Left renal cortex interstitium (tissue), 4 donors: ENCODE measurements at places on chromosomes 12 and 14.

DNA sequence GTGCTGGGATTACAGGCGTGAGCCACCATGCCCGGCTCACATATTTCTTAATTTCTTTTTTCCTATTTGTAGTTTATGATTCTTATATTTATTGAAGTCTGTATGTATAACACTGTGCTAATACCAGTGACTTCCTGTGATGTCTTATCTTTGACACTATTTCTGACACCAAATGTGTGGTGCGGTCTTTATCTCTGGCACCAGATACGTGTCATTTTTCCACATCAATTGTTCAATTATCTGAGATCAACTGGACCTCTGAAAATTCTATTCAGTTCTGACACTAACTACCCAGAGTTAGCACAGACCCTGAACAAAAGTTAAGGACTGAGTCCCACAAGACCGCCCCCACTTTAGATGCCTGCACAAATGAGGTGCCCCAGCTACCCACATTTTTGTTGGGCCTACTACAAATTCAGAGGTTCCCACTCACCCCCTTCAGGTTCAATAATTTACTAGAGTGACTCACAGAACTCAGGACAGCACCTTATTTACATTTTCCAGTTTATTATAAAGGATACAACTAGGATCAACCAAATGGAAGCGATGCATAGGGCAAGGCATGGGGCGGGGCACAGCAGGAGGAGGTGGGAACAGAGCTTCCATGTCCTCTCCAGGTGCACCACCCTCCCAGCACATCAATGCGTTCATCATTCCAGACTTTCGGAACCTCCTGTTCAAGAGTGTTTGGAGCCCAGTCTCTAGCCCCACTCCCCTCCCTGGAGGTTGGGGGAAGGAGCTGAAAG, 11.6 kb upstream of the SRSF9 start:
- no peak for DNase-seq

DNA sequence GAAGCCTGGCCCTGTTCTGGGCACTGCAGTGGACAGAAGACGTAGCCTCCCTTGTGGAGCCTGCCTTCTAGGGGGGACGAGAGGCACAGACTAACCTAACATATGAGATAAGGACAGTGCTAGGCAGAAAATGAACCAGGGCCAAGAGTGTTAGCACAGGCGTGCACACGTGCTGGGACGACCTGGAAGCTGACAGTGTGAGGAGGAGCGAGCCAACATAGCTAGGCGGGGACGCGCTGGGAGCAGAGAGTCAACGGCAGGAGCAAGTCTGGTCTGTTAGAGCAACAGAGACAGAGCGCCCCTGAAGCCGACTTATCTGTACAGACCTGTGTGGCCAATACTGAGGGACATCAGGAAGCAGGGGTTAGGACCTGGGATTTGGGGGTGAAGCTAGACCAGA, 8.0 kb downstream of the PXMP2 start:
- no peak for DNase-seq

DNA sequence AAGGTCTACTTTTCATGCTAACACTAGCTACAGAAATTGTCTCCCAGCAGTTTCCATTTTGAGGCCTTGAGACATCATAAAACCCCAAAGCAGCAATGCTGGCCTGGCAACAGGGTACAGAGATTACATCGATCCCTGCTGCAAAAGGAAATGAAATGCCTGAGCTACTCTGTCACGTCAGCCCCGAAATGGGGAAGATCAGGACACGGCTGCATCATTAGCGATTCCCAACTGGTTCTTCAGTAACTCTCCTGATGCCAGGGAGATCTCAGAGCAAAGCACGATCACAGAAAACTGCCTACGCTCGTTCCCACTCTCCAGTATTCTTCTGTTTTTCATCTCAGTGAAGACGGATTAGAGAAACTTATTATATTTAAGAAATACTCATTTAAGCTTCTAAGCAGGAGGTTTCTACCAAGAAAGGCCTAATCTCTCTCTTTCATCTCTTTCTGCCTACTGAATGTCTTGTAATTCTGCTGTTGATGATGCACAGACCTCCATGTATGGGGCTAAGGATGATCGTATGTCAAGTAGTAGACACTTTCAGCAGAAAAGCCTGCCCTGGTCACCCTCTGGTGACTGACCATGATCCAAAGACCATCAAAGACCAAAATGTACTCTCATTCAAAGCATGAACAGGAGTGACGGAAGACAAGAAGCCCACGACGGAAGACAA, 168.5 kb downstream of the RIMBP2 start:
- no peak for DNase-seq

GRCh38 chr14:88422919-88423650, 37.6 kb downstream of the SPATA7 start:
- no peak for DNase-seq

DNA sequence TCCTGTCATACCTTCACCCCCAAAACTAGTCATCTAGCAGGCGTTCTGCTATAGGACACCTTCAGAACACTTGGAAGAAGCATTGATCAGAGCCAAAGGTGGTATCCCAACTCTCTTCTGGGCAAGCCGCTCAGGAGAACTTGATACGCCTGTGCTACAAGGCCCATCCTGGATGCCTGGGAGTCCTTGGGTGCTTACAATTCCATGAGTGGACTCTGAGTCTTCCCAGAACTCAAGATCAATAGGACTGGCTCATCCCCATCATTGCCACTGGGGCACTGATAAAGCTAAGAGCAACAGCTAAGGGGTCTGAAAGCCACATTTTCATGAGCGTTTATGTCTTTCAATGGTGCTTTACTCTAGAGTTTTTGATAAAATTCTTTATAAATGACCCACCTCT, 1.9 kb downstream of the SPTB start:
- DNase-seq, result no peak

DNA sequence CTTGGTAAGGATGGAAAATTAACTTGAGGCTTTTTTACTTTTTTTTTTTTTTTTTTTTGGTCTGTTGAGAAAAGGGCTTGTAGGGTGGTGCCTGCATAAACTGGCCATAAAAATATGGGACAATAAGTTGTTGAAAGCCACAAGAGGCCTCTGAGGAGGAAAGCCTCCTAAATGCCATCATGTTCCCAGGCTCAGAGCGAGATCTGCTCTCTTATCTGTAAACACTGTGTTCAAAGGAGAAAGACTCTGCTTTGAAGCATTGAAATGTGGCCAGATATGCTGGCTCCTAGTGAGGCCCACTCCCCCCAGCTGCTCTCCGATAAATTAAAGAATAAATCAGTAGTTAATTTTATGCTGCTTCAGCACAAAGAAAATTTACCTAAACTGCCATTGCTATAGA, 504.9 kb downstream of the DIO2 start:
- DNase-seq, result no peak

- no peak for DNase-seq
Observed at GRCh38 chr12:77003246-77003645, 62.1 kb downstream of the E2F7 start.

DNA sequence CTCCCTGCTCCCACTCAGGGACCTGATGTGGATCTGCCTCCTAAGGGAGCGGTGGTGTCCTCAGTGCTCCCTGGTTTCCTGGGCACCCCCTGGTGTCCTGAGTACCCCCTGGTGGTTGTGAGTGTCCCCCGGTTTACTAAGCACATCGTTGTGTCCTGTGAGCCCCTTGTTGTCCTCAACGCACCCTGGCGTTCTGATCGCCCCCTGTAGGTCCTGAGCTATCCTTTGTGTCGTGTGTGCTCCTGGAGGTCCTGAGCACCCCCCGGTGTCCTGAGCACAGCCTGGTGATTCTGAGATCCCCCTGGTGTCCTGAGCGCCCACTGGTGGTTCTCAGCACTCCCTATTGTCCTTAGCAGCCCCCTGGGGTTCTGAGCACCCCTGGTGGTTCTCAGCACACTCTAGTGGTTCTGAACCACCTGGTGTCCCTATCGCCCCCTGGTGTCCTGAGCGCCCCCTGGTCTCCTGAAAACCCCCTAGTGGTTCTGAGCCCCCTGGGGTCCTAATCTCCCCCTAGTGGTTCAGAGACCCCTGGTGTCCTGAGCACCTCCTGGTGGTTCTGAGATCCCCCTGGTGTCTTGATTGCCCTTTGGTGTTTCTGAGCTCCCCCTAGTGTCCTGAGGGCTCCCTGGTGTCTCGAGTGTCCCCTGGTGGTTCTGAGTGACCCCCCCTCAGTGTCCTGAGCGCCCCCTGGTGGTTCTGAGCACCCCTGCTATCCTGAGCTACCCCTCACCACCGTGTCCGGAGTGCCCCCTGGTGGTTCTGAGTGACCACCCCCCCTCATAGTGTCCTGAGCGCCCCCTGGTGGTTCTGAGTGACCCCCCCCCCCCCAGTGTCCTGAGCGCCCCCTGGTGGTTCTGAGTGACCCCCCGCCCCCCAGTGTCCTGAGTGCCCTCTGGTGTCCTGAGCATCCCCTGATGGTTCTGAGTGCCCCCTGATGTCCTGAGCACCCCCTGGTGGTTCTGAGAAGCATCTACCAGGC, 615.1 kb downstream of the TMEM121 start:
- DNase-seq, result no peak

DNA sequence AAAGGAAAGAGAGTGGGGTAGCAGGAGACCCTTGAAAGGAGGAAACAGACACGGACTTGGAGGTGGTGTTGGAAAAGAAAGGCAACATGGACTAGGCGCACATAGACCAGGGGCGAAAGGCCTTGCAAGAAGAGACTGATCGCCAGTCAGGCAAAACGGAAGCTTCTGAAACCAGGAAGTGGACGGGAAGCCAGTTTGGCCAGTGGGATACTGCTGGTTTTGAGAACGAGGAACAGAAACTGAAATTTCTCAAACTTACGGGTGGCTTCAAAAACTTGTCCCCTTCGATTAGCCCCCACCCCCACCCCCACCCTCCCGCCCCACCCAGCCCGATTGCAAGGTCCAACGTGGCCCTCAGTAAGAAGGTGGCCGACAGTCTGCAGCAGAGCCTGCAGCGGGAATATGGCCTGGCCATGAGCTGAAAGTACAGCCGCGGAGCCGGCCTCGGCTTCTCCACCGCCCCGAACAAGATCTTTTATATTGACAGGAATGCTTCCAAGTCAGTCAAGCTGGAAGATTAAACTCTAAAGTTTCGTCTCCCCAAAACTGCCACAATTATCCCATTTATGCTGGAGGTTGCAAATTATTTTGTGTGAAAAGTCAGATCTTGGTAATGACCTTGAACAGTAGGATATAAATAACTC, 364.7 kb downstream of the BCAT1 start:
- DNase-seq, result no peak

- no peak for DNase-seq
Observed at GRCh38 chr14:20818861-20819260, 16.2 kb upstream of the RNASE1 start.

DNA sequence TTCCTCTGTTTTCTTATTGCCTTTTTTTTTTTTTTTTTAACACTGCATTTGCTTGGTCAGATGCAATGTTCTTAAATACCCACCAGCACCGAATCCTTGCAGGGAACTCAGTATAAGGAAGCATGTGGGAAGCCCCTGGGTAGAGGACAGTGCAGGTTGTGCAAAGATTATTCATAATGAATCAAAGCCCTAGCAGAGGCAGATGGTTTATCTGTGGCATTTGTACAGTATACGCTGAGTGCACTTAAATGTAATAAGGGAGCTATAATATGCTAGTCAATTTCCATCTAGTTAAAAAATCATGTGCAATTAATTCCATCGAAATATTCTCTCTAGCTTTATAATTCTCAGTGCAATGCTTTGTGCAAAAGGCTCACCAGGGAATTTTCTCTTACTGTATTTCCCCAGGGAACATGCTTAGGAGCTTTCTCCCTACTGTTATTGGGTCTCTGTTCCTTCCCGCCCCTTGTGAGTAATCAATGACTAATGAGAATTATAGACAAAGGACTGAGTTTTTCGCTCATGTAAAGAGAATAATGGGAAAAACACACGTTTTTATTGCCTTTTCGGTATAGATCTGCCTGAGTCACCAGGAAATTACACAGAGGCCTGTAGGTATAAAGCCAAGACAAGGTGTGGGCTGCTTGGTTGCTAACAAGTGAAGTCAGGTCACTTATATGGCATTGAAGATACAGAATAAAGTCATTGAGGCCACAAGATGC, 1214.3 kb upstream of the TMEM132C start:
- no peak for DNase-seq

GRCh38 chr12:8912914-8913313, 1.4 kb upstream of the PHC1 start:
- DNase-seq, result no peak

- peak; percentile 52 for DNase-seq
Observed at GRCh38 chr12:3200032-3200617, 122.9 kb downstream of the TSPAN9 start.

- DNase-seq, result no peak
Observed at GRCh38 chr12:67994046-67994445, 4.8 kb downstream of the IFNG-AS1 start.

DNA sequence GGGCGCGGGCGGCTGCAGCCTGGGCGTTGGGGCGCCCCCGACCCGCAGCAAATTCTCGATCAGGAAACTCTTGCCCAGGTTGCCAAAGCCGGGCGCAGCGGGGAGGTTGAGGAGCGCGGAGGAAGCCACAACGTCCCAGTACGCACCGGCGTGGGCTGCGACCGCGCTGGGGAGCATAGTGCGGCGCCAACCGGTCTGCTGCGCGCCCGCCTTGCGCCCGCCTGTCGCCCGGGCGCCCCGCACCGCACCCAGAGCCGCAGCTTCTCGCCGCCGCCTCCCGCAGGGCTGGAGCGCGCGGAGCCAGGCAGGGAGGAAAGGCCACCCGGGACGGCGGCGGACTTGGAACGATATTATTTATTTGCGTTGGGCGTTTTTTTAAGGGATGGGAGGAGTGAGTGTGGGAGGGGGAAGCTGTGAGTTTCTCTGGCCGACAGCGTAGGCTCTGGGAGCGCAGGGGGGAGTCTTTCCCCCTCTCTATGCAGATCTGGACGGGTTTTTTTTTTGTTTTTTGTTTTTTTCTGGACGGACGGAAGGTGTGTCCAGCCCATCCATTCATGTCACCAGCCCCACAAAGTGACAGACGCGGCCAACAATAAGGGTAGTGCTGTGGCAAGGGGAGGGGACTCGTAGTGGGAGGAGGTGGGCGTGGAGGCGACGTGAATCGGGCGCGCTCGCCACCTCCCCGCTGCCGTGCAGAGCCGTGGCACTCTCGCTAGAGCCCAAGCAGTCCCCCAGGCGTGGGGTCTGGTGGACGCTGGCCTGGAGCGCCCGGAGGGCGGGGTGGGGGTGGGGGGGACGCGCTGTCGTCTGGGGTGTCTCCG, at the start of gene DBX2:
Gene DBX2 (minus strand): TSS at position 349 of the 821 bp plus-strand sequence. CDS start 172 bp downstream, at position 177.
- DNase-seq, result no peak

DNA sequence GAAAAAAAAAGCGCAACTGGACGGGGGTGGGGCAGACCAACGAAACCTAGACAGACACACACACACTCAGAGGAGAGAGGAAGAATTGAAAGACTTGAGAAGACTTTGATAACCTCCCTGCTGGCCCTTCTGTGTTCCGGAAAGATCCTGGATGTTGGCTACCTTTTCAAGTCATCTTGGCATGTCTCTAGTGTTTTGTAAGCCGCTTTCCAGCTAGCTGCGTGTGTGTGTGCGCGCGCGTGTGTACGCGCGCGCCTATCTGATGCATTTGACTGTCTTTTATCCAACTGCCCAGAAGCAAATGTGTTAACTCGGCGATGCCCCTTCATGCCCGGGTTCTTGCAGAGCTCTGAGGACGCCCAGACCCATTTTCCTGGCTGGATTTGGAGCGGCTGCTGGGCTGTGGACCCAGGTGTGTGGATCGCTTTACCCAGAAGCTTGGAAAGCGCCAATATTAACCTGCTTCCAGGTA, 664 bp downstream of the LRFN5 start:
- DNase-seq, result no peak
